Activated CD4-positive, CD25-positive, alpha-beta regulatory T cell treated with anti-CD3 and anti-CD28 coated beads, Interleukin-2, amount 50 U/mL, for 24 hours (primary cell): ENCODE measurements at places on chromosomes 5 and 9.

- no peak for ATAC-seq
These were observed 250.3 kb downstream of the DMAC1 start for GRCh38 chr9:7549249-7549648.

DNA sequence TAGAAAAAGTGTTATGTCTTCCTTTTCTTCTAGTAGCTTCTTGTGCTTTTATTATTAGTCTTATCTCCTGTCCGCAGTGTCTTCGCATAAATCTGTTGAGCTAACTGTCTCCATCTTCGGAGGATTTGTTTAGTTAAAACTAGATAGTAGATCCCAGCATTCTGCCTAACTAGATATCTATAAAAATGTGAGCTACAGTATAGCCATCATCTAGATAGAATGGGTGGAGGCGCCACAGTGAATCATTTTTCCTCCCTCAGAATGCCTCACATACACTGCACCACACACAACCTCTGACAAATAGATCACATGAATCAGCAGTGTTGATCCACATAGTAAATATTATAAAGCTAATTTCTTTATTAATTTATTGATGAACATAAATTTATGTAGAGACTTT is 220.3 kb upstream of the GAS1 start:
- no peak for ATAC-seq

DNA sequence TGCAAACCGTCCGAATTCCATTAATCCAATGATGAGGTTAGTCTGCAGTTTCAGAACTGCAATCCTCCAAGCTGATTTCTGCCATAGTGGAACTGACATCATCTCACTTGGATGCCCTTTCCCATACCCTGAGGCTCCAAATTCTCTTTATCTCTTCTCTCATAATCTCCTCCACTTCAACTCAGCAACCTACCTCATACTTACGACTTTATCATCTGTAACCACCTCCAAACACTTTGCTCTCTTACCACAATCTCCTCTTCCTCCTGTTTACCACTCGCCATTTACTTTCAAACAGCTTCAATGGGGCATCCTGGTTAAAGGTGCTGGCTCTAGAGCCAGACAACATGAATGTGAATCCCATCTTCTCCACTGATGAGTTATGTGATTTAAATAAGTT is 223.2 kb downstream of the EPB41L4A start:
- no peak for ATAC-seq

DNA sequence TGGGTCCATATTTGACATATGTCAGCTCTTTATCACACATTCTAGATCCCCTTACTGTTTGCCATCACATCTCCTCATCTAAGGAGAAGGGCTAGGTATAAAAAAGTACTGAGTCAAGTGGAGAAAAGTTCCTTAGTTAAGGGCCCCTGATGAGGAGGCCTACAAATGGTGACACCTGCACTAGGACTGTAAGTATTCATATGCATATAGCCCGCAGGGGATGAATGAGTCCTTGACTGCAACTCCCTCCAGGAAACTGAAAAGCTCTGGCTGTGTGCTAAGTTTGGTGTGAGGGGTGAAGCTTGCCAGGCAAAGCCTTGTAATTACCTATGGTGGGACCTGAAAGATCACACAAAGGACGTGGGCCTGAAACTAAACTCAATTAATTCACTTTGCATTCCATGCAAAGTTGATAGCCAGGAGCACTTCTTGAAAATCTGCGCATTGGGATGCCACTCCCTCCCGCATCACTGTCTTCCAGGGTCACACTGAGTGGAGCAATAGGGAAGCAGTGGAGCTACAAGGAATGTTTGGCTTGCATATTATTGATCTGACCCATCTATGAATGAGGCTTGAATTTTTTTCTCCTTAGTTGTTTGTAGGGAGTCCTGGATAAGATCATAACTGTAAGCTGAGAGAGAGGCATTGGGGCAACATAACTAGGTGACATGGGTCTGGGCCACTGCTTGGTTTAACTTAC is 11.9 kb upstream of the EQTN start:
- ATAC-seq, result no peak

- no peak for ATAC-seq
These were observed 174.5 kb upstream of the MAP1B start for GRCh38 chr5:71932655-71933338.

DNA sequence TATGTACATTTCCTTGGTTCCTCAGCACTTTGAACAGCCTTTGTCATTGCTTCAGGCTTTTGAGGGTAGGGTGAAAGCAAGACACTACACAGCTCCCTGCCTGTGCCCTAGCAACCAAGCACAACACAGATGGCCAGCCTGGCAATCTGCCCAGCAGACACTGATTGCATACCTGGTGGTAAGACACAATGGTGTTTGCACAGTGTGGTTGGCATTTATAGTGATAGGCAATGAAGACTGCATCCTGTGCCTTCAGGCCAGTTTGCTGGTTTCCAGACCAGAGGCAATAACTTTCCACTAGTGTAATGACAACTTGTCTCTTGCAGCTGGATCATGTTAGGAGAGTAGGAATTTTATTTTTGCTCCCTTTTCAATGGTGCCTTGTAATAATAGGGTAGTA is 144.5 kb upstream of the TNC start:
- ATAC-seq, result no peak

DNA sequence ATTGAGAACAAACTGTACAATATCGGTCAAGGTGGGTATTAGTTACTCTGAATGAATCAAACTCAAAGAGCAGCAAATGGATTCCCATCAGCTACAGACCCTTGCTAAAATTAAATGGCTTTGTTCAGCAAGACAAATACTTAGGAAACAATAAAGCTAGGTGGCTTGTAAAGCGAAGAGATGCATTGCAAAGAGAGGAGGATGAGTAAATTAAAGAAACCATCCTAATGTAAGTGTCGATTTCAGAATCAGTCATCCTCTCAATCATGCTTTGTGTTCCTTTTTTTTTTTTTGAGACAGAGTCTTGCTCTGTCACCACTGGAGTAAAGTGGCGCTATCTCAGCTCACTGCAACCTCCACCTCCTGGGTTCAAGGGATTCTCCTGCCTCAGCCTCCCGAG is 359.2 kb upstream of the ZNF462 start:
- ATAC-seq, result no peak
